CD4-positive, alpha-beta T cell treated with Interleukin-17A for 1 hour (primary cell): ENCODE measurements at places on chromosomes 16 and 17.

DNA sequence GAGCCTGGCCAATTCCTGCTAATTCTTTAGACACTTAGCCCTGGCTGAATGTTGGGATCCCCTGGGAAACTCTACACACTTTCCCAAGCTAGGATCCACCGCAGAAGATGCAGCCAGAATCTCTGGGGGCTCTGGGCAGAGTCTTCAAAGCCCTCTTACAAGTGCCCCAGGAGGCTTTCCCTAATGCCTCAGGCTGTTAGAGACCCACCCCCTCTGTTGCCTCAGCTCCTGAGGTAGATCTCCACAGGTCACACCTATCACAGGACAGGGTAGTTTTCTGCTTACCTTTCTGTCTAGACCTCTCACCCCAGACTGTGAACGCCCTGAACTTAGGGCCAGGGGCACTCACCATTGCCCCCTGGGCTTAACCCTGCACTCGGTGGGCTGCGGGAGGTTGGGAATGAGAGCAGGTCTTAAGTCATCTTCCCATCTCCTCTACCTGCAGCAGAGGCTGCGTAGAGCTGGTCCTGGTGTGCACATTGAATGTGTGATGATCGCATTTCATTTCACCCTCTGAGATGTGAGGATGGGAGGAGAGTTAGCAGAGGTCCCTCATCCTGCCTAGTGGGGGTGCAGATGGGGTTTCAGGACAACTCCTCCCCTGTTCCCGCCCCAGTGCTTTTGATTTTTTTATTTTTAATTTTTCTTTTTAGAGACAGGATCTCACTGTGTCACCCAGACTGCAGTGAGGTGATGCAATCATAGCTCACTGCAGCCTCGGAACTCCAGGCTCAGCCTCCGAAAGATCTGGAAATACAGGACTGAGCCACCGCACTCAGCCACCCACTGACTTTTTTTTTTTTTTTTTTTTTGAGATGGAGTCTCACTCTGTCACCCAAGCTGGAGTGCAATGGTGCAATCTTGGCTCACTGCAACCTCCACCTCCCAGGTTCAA, 89.0 kb upstream of the LHX1 start:
- no peak for DNase-seq

DNA sequence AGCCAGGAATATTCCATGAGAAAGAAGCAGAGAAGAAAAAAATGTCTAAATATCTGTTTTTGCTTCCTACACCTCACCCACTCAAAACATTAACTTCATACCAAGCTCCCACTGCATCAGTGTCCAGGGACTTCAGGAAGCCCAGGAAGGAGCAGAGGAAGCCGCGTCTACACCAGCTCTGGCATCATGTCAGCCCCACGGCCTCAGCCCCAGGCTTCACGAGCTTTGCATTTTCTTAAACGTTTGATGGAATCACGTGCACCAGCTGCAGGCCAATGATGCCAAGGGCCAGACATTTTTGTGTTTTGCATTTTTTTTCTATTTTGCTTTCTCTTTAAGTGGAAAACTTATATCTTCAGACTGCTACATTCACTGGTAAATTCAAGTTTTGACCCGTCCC, 48.6 kb downstream of the CDRT4 start:
- DNase-seq: no peak

DNA sequence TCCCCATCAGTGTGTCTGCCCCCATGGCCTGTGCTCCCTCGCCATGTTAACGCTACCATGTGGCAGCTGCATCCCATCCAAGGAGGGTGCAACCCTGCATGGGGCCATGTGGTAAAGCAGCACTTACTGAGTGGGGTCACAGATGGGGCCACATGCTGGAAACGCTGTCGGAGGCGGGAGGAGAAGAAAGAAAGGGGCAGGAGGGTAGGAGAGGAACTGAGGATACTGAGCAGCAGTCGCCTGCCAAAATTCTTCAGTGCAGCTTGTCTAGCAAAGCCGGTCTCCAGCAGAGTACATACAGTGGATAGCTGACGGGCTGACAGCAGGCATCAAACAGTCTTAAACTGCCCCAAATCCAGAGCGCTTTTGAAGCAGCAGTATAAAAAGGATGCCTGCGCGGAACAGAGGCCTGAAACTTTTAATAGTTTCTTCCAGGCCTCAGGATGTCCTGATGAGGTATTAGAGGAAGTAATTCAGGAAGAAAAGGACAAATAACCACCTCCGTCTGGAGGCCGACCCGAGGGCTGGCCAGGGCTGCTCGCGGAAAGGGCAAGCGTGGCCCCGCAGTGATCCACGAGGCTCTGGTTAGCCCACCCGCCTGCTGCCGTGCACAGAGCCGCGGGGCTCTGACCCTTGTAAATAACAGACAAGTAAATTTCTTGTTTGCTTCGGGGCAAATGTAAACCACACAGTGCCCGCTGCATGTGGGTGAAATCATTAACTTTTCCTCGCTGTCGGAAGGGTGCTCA, 149.0 kb downstream of the CCDC182 start:
- no peak for DNase-seq

GRCh38 chr17:37797206-37797605, 52.3 kb upstream of the HNF1B start:
- no peak for DNase-seq
